Fibroblast of skin of left quadriceps (primary cell): ENCODE measurements at places on chromosomes 5 and 9.

DNA sequence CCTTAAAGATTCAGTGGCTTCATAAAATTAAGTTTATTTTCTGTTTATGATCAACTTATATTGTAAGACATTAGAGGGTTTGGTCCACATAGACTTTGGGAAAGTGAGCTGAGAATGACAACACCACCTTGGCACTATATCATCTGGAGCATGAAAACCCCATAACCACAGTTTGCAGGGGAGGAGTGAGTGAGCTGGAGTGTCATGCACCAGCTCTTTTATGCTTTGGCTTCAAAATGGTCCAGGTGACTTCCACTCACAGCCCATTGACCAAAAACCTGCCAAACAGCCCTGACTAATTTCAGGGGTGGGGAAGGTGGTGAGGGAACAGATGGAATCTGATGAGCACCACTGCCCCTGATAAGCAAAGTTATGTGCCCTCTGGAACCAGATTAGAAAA is 295.8 kb downstream of the DMRTA1 start:
- no peak for DNase-seq

GRCh38 chr5:73564675-73565074 is 764 bp downstream of the ANKRA2 start:
- DNase-seq = no peak

DNA sequence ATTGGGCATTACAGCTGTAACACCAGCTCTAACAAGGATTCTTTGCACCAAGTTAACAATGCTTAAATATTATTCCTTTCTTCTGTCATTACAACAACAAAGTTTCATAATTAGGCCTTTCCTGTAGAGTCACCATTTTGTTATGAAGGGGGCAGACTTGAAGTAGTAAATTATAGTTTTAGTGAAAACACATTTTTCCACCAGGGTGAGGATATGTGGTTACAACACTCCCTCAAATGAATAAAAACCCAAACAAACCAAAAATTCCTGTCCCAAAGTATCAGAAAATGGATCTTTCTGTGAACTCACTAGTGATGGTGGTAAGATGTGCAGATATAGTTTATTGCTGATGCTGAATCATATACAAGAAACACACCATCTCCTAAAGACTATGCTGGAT is 250.5 kb upstream of the TUT7 start:
- peak; percentile 96 for DNase-seq

GRCh38 chr5:52947851-52948250 is 41.3 kb upstream of the ITGA2 start:
- DNase-seq = no peak

GRCh38 chr5:56050551-56051255 is 55.9 kb upstream of the IL6ST start:
- DNase-seq = no peak

DNA sequence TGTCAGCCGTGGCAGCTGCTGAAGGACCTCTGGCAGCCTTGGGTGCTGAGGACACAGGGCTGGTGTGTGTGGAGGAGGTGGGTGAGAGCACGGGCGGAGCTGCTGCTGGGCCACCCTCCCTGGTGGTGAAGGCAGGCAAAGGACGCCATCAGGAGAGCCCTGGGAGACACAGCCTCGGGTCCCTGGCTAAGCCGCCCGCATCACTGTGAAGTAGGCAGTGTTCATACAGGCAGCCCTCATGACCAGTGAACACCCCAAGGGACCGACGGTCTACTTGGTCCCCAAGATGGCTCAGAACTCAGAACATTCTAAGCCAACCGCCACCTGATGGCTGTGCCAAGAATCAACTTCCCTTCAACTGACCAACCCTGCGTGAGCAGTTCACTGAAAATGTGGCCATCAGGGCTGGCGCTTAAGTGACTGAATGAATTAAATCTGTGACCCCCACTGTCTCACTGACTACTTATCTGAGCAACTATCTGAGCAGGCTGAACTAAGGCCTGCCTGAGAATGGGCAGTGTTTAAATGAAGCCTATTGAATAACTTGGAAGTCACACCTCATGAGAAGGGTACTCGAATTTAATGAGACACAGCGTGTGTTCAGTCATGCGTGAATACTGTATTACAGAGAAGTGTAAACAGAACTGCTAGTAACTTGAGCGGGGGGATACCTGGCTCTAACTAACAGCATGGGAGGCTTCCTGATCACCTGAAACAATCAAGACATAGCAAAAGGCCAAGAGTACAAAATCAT is 54.7 kb upstream of the SIMC1 start:
- DNase-seq = no peak

GRCh38 chr9:33718987-33719386 is 76.4 kb upstream of the PRSS3 start:
- no peak for DNase-seq

DNA sequence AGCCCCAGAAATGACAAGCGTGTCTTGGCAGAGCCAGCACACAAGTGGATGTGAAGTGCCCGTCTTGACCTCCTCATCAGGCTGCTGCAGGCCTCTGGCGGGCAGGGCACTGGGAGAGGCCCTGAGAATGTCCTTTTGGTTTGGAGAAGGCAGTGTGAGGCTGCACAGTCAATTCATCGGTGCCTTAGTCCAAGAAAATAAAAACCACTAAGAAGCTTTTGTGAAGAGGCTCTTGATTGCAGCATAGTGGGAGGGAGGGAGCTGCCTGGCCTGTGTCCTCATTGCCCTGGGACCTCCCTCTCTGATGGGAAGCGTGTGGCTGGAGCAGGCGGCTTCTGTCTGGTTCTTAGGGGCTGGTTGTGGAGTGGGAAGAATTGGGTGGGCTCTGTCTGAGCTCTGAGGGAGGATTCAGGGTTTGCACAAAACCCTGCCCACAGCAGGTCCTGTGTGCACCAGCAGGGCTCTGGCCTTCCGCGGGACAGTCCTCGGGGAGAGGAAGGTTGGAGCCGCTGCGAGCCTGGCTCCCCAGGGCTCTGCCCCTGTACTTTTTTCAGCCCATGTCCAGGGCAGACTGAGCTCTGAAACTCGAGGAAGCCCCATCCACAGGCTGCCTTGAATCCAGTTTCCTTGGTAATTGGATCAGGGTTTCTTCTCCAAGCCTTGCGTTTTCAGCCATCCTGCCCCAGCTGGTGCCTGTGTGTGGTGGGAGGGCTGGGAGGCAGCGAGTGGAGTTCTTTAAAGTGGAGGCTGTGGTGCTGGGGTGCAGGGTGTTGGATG is 1.1 kb downstream of the HRCT1 start:
- DNase-seq = peak; percentile 44
